ENCODE measurements at places on chromosomes 2 and 18.
A peak's percentile ranks its signal among the peaks of the same experiment; 100 is the strongest.

DNA sequence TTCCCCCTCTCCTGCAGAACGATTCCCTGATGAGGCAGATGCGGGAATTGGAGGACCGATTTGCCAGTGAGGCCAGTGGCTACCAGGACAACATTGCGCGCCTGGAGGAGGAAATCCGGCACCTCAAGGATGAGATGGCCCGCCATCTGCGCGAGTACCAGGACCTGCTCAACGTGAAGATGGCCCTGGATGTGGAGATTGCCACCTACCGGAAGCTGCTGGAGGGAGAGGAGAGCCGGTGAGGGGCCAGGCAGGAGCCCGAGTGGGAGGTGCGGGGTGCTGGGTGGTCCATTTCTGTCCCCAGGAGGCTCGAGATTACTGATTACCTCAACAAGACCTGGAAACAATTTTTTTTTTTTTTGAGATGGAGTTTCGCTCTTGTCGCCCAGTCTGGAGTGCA lies 3.1 kb downstream of the DES start:
- DNase-seq: no peak

DNA sequence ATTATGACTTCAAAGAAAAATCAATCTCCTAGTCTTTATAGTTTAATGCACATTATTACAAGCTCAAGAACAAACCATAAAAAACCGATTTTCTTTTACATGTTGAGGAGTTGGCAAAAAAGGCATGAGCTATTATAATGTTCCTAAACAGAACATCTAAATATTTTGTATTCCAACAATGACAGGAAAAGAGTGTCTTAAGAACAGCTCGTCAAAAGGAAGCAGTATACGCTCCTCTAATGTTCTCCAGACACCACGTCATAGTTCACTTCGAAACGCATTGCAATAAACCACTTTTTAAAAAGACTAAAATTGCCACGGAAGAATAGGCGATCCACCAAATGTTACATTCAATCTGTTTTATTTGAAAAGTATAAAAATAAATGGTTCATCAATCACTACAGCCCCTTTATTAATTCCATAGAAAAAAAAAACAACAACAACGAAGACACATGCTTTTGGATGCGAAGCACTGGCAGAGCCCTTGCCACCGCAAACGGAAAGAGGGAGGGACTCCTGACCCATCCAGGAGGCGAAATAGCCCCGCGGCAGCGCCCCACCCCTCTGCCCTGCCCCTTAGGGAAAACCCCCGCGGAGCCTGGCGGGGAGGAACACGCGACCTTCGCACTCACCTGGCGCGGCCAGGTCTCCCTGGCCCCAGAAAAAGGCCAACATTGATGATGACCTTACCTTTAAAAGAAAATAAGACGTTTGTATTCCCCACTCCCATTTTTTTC lies 45.8 kb downstream of the MBP start:
- peak; percentile 20 for DNase-seq

- no peak for DNase-seq
Measured at GRCh38 chr2:100887039-100887578, 67.2 kb downstream of the NPAS2 start.

DNA sequence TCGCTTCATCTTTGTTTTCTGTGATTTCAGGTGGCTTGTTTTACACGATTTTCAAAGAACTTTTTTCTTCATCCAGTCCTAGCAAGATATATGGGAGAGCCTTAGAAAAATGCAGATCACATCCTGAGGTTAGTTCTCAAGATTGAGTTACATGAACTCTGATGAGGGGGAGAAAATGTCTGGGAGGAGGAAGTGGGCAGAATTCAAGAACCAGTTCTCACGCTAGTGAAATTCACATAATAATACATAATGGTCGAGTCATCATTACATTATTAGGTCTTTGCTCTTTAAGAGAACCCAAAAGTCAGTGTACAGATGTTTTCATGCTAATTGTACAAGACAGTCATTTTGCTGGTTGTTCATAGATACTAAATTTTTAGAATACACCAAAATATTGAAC lies 7.0 kb downstream of the TIMM21 start:
- DNase-seq: no peak

DNA sequence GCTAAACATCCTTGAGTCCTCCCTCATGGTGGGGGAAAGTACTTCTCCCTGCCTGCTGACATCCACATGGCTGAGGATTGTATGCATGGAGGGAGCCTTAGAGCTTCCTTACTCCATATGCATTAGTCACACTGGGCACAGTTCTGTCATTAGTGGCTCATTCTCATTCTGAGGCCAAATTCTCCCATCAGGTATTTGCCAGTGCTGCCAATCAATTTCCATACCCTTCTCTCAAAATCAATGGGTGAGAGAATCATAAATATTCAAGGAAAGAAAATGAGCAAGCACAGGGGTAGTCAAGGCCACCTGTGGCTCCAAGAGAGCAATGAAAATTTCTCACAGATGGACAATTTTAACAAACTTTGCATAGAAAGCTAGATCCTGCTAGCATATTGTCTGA lies 422.6 kb upstream of the SETBP1 start:
- no peak for DNase-seq

- no peak for DNase-seq
Measured at GRCh38 chr18:7585276-7585670, 18.2 kb downstream of the PTPRM start.

- no peak for DNase-seq
Measured at GRCh38 chr2:198055716-198056115, 251.3 kb downstream of the PLCL1 start.

DNA sequence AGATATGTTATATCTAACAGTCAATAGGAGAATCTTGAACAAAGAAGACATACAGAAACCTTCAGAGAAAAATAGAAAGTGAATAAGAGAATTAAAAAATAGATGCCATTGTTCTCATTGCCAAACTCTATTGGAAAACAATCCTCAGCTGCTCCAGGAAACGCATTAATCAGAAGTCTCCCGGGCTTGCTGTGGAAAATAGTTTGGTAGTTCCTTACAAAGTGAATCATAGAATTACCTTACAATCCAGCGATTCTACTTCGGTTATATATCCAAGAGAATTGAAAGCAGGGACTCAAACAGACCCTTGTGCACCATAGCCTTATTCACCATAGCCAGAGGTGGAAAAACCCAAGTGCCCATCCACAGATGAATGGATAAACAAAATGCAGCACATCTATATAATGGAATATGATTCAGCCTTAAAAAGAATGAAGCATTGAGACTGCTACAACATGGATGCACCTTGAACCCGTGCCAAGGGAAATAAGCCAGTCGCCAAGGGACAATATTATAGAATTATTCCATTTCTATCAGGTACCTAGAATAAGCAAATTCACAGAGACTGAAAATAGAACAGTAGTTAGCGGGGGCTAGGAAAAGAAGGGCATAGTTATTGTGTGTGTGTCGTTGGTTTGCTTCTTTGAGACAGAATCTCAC lies 21.9 kb upstream of the CHRNA1 start:
- DNase-seq: no peak
